RPMI7951 (cell line): ENCODE measurements at places on chromosomes 16 and 17.

- DNase-seq = no peak
Measured at GRCh38 chr17:66682283-66682682, 152.6 kb upstream of the CACNG5 start.

GRCh38 chr17:82300707-82301270, 16.6 kb downstream of the CD7 start:
- DNase-seq = peak; percentile 73

GRCh38 chr17:58577696-58578095, 63.3 kb upstream of the MTMR4 start:
- DNase-seq = peak; percentile 63

DNA sequence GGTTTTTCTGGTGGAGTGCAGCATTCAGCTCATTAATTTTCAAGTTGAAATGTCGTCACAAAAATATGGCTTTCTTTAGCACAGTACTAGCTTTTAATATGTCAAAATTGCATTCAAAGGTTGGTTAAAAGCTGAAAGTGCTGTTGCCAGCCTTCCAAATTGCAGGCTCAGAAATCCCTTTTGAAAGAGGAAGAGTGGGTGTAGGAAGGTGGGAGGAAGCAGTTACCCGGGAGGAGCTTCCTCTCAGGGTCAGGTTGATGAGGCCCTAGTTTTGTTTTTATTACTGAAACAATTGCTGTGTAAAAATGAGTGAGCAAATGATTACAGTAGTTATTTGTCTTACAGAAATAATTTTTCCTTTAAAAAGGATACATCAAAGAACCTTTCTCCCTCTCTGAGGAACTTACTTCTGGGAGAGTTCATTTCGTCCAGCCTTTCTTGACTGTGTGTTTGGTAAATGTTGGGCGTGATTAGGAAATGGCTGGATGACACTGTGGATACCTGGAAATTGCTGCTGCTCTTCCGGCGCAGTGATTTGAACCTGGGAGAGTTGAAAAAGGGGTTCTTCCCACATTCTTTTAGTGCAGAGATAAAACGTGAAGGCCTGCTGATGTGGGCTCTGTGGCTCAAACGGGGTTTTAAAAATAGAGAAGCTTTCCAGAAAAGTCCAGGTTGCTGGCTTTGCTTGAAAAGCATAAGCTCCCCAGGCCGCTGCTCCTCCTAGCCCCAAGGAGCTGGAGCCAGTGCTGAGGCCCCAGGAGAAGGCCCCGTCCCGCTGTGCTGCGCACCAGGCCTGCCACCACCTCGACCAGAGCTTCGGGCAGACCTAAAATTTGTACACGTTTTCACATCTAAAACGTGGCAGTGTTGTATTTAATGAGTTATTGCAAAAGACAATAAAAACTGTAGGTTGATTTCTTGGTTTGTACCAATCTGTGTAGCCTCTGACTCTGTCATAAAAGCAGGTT, 41.7 kb downstream of the SEC14L1 start:
- no peak for DNase-seq

DNA sequence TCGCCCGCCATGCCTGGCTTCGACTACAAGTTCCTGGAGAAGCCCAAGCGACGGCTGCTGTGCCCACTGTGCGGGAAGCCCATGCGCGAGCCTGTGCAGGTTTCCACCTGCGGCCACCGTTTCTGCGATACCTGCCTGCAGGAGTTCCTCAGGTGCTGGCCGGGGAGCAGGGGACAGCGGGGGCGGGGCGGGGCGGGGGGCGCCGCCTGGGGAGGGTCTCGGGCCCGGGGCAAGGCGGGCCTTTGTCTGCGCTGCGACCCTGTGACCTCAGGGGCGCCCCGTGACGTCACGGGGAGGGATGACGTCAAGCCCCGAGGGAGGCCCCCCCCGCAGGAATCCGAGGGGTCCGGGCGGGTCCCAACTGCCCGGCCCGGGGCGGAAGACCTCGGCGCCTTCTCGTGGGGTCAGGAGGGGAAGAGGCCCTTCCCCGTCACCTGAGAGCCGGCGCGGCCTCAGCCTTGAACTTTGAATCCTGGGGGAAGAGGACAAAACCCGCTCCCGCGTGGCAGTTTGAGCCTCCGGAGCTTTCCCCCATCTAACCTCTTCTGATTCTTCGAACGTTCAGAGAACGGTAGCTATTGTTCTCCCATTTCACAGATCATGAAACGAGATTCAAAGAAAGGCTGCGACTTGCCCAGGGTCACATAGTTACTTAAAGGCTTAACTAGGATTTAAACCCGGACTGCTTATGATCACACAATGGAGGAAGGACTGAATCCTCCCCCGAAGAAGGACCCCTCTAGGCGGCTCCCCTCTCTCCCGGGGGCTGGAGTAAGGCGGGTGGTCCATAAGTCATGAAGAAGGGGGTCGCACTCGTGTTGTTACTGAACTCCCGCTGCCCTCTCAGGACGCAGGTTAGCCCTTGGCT, 527 bp downstream of the TRAF4 start:
- DNase-seq = peak; percentile 39

GRCh38 chr16:53752560-53752959, 48.6 kb downstream of the FTO start:
- peak; percentile 42 for DNase-seq

GRCh38 chr17:73622381-73622780, 21.9 kb downstream of the SDK2 start:
- DNase-seq = no peak
